T-cell (primary cell): ENCODE measurements at places on chromosomes 5 and 9. TPM values are rescaled to one million over a fixed set of nuclear protein-coding genes. Genes with fewer than 3 reads are reported as not detected.

DNA sequence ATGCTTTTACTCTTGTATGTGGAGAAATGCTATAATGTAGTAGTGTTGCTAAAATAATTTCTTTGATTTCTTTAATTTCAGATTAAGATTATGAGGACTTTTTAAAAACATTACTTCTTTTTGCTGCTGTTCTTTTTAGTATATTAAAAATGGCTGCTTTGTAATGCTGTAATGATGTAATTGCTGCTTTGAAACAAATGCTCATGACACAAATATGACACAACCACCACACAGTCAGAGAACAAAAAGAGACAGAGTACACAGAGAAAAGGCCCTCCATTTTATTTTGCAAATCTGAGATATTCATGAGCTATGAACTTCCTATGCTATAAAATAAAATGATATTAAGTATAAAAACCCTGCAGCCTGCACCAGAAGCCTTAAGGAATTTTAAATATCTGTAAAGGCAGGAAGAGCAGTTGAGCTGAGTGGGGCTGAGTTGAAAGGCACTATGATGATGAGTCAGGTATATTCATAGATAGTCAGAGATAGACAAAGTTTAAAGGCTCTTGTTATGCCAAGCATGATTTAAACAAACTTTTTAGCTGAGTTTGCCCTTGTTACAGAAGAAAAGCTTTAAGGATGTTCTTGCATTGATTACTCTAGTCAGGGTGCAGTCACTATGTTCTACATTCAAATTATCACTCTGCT is 5.1 kb upstream of the POU5F2 start:
- no peak overlapping the region for H3K27ac ChIP-seq
- H3K27me3 ChIP-seq = no peaks in the 10 kb centered on the region
- no peaks in the 10 kb centered on the region for H3K4me1 ChIP-seq
- H3K4me3 ChIP-seq = no peak overlapping the region
- peaks cover 5% of the 10 kb centered on the region for H3K36me3 ChIP-seq

- peaks cover 66% of the 10 kb centered on the region for H3K27me3 ChIP-seq
- H3K4me1 ChIP-seq = no peaks in the 10 kb centered on the region
- no peak for DNase-seq
- no peak overlapping the region for H3K27ac ChIP-seq
- H3K36me3 ChIP-seq = no peaks in the 10 kb centered on the region
Observed at GRCh38 chr9:136147038-136147889, 28.6 kb upstream of the TMEM250 start.

DNA sequence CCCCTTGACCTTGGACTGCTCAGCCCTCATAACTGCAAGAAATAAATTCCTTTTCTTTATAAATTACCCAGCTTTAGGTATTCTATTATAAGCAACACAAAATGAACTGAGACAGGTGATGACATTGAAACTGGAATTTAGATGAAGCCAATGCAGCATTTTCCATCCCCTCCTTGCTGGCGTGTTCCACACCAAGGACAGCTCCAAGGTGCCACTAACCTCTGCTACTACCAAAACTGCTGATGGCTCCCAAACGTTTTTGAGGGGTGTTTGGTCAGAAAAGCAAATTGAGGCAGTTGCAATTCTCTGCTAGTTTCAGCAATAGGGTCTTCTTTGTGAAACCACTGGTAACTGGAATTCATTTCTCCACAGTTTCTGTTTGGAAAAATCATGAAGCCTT is 124.8 kb downstream of the DRD1 start:
- H3K27ac ChIP-seq = no peak overlapping the region
- H3K36me3 ChIP-seq = no peaks in the 10 kb centered on the region
- no peak for DNase-seq
- H3K27me3 ChIP-seq = no peaks in the 10 kb centered on the region
- H3K4me1 ChIP-seq = no peaks in the 10 kb centered on the region
- no peak overlapping the region for H3K4me3 ChIP-seq

DNA sequence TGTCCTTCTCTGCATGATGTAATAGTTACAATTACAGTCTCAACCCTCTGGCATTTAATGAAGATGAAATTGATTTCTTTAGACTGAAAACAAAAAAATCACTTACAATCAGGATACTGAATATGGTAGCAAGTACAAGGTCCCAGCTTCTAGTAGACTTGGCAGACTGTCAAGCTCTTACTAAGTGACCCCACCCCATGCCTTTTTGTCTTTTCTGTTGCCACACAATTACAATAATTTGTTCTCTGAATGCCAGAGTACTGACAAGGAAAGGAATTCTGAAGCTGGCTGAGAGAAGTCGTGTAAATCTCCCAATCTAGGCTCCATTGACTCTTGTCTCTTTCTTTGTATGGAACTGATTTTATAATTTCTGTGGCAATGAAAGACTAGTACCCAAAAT is 154.2 kb downstream of the TMC1 start:
- no peak overlapping the region for H3K27ac ChIP-seq
- H3K4me1 ChIP-seq = no peaks in the 10 kb centered on the region
- H3K4me3 ChIP-seq = no peak overlapping the region
- H3K36me3 ChIP-seq = no peaks in the 10 kb centered on the region
- H3K27me3 ChIP-seq = no peaks in the 10 kb centered on the region

DNA sequence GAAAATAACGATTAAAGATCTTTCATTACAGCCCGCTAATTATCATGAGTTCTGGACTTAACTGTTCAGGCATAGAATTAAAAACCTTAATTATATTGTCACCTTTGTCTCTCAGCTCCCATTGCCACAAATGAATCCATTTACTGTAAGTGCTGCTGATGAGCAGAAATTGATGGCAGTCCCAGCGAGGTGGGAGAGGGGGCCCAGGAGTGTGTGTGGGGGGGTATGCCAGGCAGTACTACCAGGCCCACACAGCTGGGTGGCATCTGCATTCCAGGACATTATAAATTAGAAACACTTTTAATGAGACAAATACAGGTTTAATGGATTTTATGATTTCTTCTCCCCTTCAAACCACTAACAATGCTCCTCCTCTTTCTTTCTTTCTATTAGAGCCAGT is 196.0 kb downstream of the MELK start:
- no peak for DNase-seq
- H3K36me3 ChIP-seq = no peaks in the 10 kb centered on the region

DNA sequence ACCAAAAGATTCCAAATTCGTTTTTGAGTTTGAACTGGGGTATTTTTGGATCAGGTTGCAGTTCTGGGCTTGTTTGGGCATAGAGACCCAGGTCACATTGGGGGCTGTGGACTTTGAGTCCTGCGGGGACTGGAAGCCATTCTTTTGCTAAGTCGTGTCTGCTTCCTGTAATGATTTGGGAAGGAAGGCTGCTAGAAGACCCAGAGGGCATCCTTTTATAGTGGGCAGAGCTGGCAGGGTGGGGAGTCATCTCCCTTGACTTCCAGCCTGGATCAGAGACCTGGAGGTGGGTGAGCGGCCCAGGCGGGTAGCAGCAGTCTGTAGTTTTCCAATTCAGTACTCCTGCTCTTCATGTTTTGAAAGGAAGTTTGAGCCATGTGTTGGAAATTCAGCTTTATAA is 11.3 kb downstream of the ZNF618 start:
- no peaks in the 10 kb centered on the region for H3K27me3 ChIP-seq
- H3K36me3 ChIP-seq = no peaks in the 10 kb centered on the region
- no peak overlapping the region for H3K4me3 ChIP-seq

STXBP1 gene
- total RNA-seq = 17.3 TPM
